ENCODE measurements at places on chromosomes 4 and X.

- DNase-seq: no peak
These were observed 1.8 kb downstream of the IL15 start for GRCh38 chr4:141638230-141638629.

GRCh38 chrX:37815366-37815765, 32.0 kb downstream of the DYNLT3 start:
- no peak for DNase-seq

DNA sequence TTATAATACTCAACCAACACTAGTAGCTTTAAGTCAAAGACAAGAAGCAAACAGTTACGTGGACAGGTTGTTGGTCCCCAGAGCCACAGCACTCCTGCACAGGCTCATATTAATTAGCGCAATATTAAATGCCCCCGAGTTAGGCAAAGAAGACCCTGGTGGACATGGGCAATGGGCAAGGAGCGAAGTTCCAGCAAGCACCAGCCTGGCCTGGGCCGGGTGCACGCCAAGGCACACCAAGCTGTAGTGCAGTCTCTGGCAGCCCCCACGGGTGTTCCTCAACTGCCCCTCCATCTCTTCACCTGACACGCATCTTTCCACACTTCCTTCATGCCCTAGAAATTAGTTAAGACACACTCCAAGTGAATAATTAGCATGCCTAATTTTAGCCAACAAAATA, 20.1 kb downstream of the FAT1 start:
- no peak for DNase-seq

- no peak for DNase-seq
These were observed 47.5 kb downstream of the GASK1B start for GRCh38 chr4:158125310-158125709.

DNA sequence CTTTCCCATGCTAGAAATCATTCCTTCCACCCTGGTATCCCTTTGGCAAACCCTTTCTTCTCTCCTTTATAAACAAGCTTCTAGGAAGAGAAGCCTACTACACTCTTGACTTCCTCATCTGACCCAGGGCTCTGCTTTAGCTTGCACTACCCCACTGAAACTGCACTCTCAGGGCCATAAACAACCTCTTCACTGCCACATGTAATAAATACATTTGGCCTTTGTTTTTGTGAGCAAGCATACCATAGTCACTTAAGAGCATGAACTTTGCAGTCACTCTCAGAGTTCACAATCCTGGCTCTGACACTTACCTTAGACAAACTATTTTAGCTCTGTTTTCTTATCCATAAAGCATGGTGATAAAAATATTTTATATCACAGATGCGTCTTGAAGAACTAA, 50.7 kb upstream of the USP38 start:
- no peak for DNase-seq

DNA sequence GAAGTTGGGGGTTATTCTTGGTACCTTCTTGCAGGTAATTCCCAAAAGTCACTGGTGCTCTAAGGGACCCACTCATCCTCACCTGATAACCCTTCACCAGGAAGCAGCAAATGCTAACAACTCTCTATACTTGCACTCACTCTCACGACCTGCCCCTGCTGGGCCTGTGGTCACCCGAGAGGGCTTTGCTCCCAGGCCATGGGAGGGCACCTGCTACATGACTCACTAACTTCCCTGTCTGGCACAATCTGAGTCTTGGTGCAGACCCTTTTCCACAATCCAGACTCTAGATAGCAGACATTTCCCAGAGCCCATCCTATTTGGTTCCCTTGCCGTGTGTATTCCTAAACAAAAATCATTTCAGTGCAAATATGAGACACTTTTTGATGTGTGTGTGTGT, 403.8 kb upstream of the FAT1 start:
- no peak for DNase-seq

Data from GOT3 (cell line).